ENCODE measurements at places on chromosomes 2 and 18.

DNA sequence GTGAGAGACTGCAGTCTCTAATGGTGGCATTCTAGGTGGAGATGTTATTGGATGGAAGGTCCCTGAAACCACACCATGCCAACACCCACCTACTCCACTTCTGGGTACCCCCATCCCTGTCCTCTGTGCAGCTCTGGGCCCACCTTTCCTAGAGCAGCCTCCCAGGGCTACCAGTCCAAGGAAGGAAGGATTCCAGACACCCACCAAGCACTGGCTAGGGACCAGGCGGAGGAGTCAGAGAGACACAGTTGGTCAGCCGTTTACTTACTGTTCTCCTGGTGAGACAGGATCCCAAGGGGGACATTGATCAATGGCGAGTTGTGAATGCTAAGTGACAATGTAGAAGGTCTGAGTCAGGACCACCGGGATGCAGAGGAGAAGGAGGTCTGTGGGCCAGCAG, 151.6 kb downstream of the TTC32 start:
- no peak for DNase-seq

- DNase-seq: no peak
Observed at GRCh38 chr2:32250290-32250689, 14.4 kb downstream of the NLRC4 start.

GRCh38 chr2:172726172-172726735, 9.4 kb upstream of the RAPGEF4 start:
- no peak for DNase-seq

DNA sequence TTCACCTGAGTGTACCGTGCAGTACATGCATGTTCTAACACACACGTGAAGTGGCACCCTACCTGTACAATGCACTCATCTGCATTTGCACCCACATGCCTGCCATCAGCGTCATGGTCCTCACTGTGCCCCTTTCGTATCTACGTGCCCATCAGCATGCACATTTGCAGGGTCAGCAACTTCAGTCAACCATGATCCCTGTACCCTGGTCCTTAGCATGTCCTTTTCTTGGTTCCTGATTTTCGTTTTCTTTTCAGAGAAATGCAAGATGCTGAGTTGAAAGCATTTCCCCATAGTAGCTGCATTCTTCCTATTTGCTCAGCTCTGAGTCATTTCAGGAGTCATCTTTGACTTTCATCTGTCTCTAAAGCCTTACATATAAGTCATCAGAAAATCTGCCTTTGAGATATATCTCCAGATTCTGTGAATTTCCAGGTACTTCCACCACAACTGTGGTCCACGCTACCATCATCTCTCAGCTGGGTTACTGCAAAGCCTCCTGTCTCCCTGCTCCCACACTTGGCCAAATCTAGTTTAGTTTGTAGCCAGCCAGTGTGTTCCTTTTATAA, 14.7 kb upstream of the PUM2 start:
- DNase-seq: no peak

DNA sequence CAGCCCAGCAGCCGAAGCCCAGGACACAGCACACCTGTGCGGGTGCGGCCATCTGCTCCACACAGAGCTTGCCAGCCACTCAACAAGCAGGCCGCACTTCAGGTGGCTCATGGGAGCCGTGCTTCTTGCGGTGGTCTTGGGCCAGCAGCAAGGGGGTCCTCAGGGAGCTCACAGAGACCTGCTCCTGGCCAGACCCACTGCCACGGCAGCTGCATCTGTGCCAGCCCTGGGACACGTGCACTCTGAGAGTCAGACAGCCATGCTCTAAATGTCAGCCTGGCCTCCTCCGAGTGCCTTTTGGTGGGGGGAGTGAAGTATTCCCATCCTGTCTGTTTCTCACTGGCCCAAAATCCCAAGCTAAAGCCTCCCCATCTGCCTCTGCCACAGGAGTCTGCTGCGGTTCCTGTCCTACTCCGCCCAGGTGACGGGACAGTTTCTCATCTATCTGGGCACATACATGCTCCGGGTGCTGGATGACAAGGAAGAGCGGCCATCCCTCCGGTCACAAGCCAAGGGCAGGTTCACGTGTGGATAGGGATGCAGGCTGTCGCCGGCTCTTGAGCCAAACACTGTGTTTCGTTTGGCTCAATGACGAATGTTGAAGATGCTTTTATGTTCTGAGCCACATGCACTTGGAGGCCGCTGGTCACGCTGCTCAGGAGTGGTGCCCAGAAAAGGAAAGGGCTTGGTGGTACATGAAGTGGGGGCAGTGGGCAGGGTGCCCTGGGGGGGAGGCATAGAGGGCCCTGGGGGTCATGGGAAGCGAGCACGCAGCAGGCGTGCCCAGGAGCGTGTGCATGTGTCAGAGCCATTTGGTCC, 22.8 kb downstream of the CIDEA start:
- no peak for DNase-seq

DNA sequence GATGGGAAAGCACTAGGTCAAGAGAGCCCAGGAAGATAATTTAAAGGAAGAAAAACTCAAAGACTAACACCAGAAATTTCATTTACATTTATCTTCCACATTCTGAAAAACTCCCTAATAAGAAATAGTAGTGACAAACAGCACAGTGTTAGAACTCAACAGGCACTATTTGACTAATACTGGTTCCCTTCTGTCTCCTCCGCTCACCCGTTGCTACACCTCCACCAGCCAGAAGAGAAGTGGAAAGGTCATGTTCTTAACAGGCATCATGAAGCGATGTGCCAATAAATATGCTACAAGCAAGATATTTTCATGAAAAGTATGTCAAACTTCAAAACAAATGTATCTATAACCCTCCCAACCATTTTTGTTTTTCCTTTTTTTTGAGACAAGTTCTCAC, 5.7 kb downstream of the ROCK1 start:
- no peak for DNase-seq

- no peak for DNase-seq
Observed at GRCh38 chr2:126038861-126039260, 617.1 kb upstream of the GYPC start.

GRCh38 chr2:219542931-219543595, 546 bp downstream of the CHPF start:
- DNase-seq: no peak

DNA sequence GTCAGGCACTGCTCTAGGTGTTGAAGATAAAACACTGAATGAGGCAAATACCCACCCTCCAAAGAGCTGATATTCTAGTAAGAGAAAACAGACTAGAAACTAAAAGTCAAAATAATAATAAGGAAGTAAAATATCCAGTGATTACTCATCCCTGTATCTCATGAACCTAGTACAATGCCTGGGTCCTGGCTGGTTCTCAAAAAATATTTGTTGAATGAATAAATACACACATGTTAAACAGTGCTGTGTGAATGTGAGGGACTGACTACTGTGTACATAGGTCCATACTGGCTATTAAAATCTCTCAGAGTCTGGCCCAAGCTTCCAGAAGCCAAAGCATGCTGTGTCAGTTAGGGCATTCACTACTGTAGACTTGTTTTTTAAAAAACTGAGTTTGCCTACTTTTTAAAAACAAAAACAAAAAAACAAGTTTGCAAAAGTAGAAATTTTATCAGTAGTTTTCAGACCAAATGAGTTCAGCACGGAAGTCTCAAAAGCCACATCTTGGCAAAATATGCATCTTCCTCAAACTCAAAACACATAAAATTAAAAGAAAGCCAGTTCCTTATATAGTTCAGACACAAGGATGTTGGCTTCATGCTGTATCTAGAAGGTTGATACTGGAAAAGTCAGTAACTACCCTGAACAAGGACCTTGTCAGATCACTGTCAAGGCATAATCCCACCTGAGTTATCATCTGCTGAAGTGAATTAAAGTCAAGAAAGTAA, 136.2 kb downstream of the THADA start:
- DNase-seq: no peak

- DNase-seq: no peak
Observed at GRCh38 chr2:97868986-97869721, 126.6 kb downstream of the TMEM131 start.

- DNase-seq: no peak
Observed at GRCh38 chr18:31977270-31977872, 34.4 kb upstream of the TRAPPC8 start.

GRCh38 chr18:63344918-63345317, 22.1 kb downstream of the KDSR start:
- no peak for DNase-seq

DNA sequence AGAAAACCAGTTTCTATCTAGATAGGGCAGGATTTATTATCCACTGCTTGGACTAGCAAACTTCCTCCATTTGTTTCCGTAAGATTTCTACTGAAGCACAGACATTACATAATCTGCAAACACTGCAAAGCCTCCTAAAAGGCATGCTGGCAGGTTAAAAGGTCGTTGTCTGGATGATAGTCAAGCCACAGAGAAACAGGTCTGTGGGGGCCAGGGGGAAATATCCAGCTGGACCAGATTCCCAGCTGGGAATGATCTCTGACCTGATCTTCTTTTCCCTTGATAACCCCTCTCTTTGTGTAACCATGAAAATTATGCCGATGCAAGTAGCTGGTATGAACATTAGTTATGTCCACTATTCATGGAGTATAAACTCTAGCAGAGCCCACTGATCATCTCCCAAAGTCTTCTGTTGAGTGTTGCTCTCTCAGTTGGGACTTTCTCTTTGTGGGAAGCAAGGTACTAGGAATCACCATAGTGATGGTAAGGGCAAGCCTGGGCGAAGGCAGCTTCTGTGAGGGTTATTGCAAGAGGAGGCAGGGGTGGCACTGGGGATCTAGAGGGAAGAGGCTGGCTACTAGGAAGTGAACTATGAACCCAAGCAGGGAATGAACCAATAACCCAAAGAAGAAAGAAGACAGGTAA, 61.3 kb downstream of the GDF7 start:
- DNase-seq: no peak

- DNase-seq: no peak
Observed at GRCh38 chr2:122831649-122832048, 1076.2 kb downstream of the TSN start.

GRCh38 chr18:74252039-74252395, 39.7 kb downstream of the CYB5A start:
- DNase-seq: no peak

DNA sequence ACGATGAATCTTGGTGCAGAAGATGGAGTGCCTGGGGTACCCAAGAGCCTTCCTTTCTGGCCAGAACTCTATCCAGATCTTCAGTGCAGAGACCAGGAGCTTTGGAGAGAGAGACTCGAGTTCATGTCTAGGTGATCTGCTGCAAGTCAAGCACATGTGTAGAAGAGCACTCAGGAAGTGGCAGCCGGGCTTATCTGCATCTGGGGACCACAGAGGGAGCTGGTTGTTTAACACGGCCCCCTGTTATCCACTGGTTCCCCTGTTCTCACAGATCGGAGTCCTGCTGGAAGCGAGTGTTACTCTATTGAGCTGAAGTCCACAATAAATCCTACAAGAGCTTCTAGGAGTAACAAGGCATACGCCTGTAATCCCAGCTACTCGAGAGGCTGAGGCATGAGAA, 128.3 kb downstream of the ACOXL start:
- DNase-seq: no peak

DNA sequence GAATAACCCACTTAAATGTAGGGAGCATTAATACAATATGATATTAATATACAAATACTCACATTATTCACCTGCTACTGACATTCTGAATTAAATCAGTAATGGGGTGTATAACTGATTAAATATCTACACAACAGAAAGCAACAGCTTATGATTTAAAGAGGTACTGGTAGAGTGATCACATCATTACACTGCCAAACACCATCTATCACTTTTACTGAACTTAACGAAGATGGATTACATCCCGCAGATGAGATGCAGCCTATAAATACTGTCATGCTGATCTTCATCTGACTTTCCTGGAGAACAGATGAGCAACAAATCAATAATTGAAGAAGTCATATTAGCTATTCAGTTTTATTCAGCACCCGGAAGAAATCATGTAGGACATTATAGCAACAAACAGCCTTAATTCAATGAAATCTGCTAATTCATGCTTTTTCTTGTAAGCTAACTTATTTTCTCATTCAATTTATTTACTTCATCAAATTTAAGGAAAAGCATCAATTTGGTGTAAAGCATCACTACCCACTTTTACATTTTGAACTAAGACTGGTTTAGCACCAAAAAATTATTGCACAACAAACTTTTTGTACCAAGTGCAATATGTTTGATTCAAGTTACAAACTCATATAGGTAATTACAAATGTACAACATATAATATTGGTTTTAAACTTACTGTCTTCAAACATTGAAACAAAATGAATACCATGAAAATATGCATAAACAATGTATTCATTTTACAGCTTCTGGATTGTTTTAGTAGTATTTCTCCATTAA, 1509.0 kb downstream of the LRP1B start:
- no peak for DNase-seq
